ENCODE measurements at places on chromosomes 1 and 21. TPM values are rescaled to one million over a fixed set of nuclear protein-coding genes. Genes with fewer than 3 reads are reported as not detected.

The GPR89B gene
- 40.1 TPM for total RNA-seq

The BRWD1 gene
- 96.7 TPM for total RNA-seq

The SMPDL3B gene
- 7.8 TPM for total RNA-seq

The ERI3 gene
- total RNA-seq = 61.5 TPM

The LMOD1 gene
- 12.6 TPM for total RNA-seq

The MTOR gene
- 44.6 TPM for total RNA-seq

The PHLDA3 gene
- 19.7 TPM for total RNA-seq

The FMOD gene
- total RNA-seq = 41.8 TPM

The DAB1 gene
- 2.8 TPM for total RNA-seq

The LCE2A gene
- not detected for total RNA-seq

The FLG2 gene
- 0.06 TPM for total RNA-seq

The INSRR gene
- 1.9 TPM for total RNA-seq

The NMNAT2 gene
- total RNA-seq = 1.8 TPM

The COA7 gene
- 10.9 TPM for total RNA-seq

The VAV3 gene
- 115 TPM for total RNA-seq

The KIF2C gene
- total RNA-seq = 13.3 TPM

The AADACL3 gene
- total RNA-seq = not detected

The S1PR1 gene
- 43.3 TPM for total RNA-seq

The FBLIM1 gene
- 91.0 TPM for total RNA-seq

The BMP8A gene
- 0.70 TPM for total RNA-seq

The OR2T33 gene
- not detected for total RNA-seq

The CSDE1 gene
- total RNA-seq = 325 TPM

The HES4 gene
- total RNA-seq = 46.8 TPM

The SLC6A17 gene
- 0.76 TPM for total RNA-seq

The LAMTOR5 gene
- 68.5 TPM for total RNA-seq

The PLPPR5 gene
- 1.2 TPM for total RNA-seq

The PLD5 gene
- total RNA-seq = 1.4 TPM

The OXCT2 gene
- 1.3 TPM for total RNA-seq

The GBP5 gene
- 0.53 TPM for total RNA-seq

The ASCL5 gene
- not detected for total RNA-seq

The CENPL gene
- total RNA-seq = 9.8 TPM

The OR2L8 gene
- not detected for total RNA-seq

The NFASC gene
- 24.3 TPM for total RNA-seq

The SPRR1B gene
- total RNA-seq = not detected

The LYSMD1 gene
- 12.6 TPM for total RNA-seq

The FAM177B gene
- not detected for total RNA-seq

The CLCA4 gene
- total RNA-seq = not detected

The CATSPERE gene
- 1.9 TPM for total RNA-seq

The TPTE gene
- not detected for total RNA-seq

The CADM3 gene
- 0.88 TPM for total RNA-seq

The MATN1 gene
- total RNA-seq = 0.47 TPM

The ZNF687 gene
- 28.6 TPM for total RNA-seq

The PROX1 gene
- total RNA-seq = 8.2 TPM

Measured in metanephros (tissue), 2 donors.